Stimulated activated CD4-positive, alpha-beta T cell treated with anti-CD3 and anti-CD28 coated beads, Interleukin-1b, Interleukin-23, amount 100 ng/mL, for 48 hours (primary cell): ENCODE measurements at places on chromosomes 7 and 10.

DNA sequence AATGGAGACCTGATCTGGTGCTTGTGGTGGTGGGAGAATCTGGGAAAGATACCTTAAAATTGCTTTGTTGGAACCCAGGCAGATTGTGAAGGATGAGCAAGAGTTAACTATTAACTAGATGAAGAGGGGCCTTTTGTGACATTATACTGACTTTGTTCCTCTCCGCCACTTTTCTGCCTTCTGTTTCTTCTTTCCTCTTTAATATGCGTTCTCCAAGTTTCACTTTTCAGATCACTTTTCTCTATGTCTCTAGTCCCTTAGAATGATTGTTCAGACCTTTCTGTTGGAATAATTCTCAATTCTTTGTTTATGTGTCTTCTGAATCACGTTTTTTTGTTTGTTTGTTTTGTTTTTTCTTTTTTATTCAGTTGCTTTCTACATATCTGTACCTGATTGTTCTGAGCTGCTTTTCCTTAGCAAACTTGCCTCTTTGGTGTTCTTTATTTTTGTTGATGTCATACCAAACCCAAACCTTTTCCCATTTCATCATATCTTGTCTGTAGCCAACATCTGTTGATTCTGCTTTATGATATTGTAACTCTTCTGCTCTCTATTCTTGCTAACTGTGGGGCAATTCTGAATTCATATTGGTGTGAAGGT, 2.8 kb downstream of the BMPR1A start:
- DNase-seq, result no peak

GRCh38 chr7:108247614-108248013, 117.5 kb upstream of the LAMB4 start:
- DNase-seq, result no peak

- DNase-seq, result peak; percentile 68
Observed at GRCh38 chr10:119131512-119132240, 27.8 kb downstream of the DENND10 start.

- no peak for DNase-seq
Observed at GRCh38 chr10:120103738-120104560, 211.4 kb downstream of the SEC23IP start.

- DNase-seq, result no peak
Observed at GRCh38 chr7:22393913-22394729, 37.2 kb upstream of the RAPGEF5 start.

- DNase-seq, result no peak
Observed at GRCh38 chr7:71236230-71237105, 104.5 kb downstream of the GALNT17 start.

GRCh38 chr10:26675873-26676257, 21.6 kb upstream of the PDSS1 start:
- DNase-seq, result no peak

- DNase-seq, result no peak
Observed at GRCh38 chr10:21495002-21495751, 30.3 kb downstream of the SKIDA1 start.

DNA sequence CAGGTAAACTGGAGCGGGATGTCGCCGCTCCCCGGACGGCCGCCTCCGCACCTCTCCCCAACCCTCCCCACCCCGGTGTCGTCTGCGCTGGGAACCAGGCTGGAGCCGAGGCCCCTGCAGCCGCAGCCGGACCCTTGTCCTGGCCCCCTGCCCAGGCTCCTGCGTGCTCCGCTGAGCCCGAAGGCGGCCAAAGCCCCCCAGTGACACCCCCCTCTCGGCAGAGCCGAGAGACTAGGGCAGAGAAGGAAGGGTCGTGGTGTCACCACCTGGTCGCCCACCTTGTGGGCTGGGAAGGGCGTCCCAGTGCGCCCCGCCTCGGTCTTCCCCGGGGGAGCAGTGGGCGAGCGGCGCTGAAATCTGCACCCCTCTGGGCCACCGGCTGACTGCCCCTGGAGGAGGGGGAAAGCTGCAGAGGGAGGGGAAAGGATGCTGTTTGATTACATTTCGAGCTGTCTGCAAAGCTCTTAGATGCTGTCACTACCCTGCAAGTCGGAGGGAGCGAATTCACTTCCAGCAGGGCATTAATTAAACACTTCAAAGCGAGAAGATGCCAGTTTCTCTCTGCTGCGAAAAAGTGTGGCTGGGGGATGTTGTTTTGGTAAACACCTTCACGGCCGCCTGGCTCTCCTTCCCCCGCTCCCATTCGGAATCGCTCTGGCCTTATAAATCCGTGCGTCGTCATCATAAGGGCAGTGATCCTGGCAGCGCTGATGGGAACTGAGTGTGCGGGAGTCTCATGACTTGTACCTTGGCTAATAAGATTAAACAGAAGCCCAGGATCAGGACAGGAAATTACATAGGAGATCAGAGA, 622 bp downstream of the DYNC1I1 start:
- no peak for DNase-seq

GRCh38 chr7:1611708-1612241, 41.9 kb upstream of the PSMG3 start:
- DNase-seq, result no peak

- DNase-seq, result no peak
Observed at GRCh38 chr10:104323760-104324201, 14.5 kb downstream of the ITPRIP start.
